ENCODE measurements at places on chromosomes 6 and 20. TPM values are rescaled to one million over a fixed set of nuclear protein-coding genes. Genes with fewer than 3 reads are reported as not detected.

SLC22A3 gene
- polyA plus RNA-seq: 11.3 TPM

POPDC3 gene
- 0.18 TPM for polyA plus RNA-seq

ZC3H12D gene
- polyA plus RNA-seq: 1.7 TPM

ATP6V1G2 gene
- polyA plus RNA-seq: 0.83 TPM

TRAM2 gene
- polyA plus RNA-seq: 68.2 TPM

KIFC1 gene
- 20.4 TPM for polyA plus RNA-seq

SUMO4 gene
- 0.10 TPM for polyA plus RNA-seq

CGA gene
- not detected for polyA plus RNA-seq

COQ3 gene
- 4.8 TPM for polyA plus RNA-seq

HACE1 gene
- 5.9 TPM for polyA plus RNA-seq

ZC2HC1B gene
- not detected for polyA plus RNA-seq

All from HepG2 (cell line).